ENCODE measurements at places on chromosomes 4 and X.

DNA sequence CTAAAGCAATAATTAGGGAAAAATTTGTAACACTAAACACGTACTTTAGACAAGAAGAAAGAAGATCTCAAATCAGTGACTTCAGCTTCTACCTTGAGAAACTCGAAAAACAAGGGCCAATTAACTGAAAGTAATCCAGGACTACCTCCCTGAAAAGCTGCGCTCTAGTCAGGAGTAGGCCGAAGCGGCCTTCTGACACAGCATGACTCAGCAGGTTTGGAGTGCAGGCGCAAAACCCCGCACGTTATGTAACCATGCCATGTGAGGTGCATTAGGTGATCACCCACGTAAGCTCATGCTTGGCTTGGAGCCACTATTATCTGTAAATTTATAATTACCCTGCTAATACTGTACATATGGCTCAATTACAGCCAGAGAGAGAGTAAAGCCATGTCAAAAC, 52.8 kb upstream of the CCDC149 start:
- DNase-seq: peak; percentile 5

DNA sequence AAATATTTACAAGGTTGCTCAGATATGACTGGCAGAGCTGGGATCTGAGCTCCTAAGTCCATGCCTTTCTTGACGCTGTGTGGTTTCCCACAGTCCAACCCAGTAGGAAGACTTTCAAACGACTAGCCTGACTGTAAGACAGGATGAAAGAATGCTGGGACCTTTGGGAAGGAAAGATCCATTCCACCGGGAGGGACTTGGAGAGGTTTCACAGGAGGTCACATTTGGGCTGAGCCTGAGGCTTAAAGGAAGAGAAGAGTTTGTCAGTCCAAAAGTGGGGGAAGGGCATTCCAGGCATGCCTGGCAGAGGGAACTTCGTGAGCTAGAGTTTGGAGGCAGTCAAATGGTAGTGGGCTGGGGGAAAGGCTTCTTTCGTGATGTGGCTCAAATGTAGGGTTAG, 1.5 kb downstream of the STARD8 start:
- DNase-seq: peak; percentile 50

DNA sequence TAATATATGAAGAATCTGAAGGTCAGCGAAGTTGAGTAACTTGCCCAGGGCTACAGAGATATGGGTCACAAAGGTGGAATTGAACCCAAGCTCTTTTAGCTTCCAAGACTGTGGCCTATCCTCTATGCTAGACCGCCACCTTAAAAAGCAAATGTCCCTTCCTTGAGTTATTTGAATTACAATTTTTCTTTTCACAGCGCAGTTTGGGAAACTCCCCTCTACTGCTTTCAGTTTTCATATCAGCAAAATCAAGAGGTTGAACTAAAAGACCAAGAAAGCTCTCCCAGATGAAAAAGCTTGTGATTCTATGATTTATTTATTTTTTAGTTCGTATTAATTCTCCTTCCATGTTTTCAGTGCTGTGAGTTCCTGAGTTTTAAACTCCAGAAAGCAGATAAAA, 174.5 kb upstream of the C1QTNF7 start:
- no peak for DNase-seq

DNA sequence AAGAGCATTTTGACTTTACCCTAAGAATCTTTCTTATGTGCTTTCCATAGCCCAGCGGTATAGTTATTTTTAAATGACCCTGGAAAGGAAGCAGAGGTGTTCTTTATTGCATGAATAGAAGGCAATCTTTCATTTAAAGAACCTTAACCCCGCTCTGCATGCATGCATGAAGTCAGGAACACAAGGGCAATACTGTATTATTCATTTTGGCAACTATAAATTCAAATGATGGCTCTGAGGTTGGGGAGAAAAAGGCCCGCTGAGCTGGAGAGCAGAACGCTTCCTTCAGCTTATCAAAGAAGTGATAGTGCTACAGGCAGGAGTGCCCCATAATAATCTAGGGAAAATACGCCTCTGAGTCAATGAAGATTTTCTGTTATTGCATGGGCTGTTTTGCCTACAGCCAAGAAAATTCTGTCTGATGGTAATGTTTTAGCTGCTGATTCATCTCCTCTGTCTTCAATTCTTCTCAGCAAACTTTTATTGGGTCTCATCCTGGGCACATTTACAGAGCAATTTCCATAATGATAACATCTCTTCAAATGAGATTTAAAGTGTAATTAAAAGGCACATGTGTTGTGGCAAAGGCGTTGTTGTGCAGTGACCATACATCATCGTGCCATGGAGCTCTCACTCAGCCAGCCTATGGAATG, 452.2 kb upstream of the FTHL17 start:
- DNase-seq: no peak

GRCh38 chr4:132299841-132300240, 849.3 kb upstream of the PCDH10 start:
- DNase-seq: no peak

GRCh38 chr4:167642250-167642649, 408.0 kb upstream of the SPOCK3 start:
- no peak for DNase-seq

DNA sequence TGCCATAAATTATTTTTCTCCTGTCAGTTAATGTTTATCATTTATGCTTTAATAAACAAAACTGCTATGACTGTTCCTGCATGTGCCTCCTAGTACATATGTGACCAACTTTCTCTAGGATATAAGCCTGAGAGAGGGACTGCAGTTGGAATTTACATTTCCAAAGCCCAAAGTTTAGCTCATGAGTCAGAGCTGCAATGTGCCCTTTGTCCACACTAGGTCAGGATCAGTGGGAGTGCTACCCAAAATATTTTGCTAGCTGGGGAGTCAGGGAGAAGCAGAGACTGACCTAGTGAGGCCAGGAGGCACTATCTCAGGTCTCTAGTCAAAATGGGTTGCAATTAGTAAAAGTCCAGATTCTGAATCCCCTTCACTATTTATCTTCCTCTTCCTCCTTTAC, 92.7 kb downstream of the AR start:
- no peak for DNase-seq

DNA sequence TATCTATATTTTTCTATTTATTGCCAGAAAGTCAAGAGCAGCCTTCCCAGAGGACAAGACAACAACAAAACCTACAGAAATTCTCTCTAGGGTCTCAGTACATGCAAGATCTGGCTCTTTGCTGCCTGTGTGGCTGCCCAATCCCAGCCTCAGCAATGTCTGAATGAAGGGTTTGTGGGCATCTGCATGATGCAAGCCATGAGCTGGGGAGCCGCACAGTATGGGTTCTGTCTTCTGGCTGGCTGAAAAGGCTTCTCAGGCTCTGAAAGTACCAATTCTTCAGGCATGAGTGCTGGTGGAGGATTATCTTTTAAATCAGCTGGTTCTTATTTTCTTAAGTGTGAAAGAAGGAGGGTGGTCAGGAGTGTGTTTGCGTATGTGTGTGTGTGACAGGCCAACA, 104.6 kb downstream of the PDGFRA start:
- no peak for DNase-seq

GRCh38 chr4:185344743-185345538, 50.8 kb downstream of the LRP2BP start:
- DNase-seq: no peak

GRCh38 chrX:109847257-109848187, 114.5 kb upstream of the ACSL4 start:
- peak; percentile 95 for DNase-seq

DNA sequence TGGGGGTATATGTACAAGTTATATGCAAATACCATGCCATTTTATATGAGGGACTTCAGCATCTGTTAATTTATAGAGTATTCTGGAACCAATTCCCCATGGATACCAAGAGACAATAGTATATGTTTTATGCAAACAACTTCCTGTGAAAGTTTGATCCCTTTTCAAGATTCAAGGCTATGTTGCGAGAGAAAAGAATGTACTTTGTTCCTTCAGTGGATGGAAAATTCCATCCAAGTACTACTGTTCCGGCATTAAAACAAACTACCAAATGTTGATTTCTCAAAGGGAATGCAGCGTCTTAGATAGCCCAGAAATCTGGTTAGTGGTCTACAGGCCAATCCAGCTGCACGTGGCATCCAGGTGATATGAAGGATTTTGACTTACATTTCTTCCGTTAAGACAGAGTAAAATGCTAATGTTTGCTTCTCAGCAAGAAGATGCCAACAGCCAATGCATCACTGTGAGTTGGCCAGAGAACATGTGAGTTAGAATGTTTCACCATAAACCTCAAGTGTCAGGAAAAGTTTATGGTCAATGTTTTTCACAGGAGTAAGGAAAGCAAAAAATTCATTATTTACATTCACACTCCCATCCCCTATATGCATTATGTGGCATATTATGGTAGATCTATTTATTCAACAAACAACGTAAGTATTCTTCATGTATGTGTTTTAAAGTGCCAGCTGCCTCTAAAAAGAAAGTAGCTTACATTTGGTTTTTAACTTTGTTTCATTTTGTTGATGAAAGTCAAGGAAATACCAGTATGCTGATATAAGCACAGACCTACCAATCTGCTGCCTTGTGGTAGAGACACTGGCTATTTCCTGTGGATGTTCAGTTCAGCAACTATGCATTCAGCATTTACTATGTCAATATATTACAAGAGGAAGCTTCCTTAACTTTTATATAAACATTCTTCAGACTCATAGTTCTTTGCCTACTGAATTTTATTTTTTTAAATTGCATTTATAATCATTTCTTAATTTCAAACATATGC, 44.4 kb downstream of the METTL14 start:
- DNase-seq: peak; percentile 79

GRCh38 chr4:27057662-27058061, 197.0 kb downstream of the STIM2 start:
- no peak for DNase-seq

GRCh38 chr4:121736735-121737351, 28.1 kb downstream of the SMIM43 start:
- peak; percentile 70 for DNase-seq

DNA sequence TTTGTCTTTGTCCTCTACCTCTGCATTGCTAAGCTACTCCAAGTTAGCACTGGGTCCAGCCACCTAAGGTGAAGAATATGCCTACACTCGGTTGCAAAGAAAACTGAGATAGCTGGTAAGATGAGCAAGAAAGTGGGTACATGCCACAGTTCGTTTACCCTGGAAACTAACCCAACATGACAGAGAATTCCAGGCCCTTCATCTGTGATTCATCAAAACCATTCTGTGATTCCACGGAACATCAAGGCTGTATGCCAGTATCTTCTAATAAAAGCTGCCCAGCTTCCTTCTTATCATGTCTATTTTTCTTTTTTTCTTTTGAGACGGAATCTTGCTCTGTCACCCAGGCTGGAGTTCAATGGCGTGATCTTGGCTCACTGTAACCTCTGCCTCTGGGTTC, 58.7 kb upstream of the SPANXC start:
- DNase-seq: no peak

GRCh38 chrX:11434607-11435006, 141.4 kb downstream of the AMELX start:
- no peak for DNase-seq

DNA sequence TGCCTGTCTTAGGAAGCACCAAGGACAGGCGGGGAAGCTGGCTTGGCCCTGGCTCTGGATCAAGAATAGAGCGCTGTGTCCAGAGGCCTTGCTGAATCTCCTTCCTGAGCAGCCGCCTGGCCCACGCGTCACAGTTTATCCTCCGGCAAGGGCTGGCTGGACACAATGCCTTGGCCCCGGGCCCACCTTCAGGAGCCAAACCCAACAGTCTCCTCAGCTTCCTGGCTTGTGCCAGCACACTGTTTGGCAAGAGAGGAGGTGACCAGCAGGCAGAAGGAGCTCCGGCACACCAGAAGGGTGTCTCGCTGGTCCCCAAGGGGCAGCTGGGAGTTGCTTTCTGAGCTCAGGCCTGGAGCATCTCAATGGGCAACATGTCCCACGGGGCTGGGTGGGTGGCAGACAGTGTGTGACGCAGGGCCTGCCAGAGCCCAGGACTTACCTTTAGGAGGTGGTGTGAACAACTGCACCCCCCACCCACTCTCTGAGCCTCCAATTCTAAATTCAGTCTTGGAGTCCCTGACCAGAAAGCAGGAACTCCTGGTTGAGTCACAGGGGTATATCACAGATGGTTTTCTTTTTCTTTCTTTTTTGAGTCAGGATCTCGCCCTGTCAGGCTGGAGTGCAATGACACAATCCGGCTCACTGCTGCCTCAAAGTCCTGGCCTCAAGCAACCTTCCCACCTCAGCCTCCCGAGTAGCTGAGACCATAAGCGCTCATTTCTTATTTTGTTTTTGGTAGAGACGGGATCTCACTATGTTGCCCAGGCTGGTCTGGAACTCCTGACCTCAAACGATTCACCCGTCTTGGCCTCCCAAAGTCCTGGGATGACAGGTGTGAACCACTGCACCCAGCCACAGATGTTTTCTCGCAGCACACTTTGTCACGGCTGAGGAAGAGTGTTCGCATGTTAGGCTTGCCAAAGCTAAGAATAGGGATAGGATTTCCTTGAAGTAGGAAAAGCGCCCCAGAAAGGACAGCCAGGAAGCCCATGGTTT, 361.2 kb downstream of the BCOR start:
- peak; percentile 59 for DNase-seq

- peak; percentile 70 for DNase-seq
Observed at GRCh38 chrX:130173190-130173895, 1.6 kb downstream of the RAB33A start.

DNA sequence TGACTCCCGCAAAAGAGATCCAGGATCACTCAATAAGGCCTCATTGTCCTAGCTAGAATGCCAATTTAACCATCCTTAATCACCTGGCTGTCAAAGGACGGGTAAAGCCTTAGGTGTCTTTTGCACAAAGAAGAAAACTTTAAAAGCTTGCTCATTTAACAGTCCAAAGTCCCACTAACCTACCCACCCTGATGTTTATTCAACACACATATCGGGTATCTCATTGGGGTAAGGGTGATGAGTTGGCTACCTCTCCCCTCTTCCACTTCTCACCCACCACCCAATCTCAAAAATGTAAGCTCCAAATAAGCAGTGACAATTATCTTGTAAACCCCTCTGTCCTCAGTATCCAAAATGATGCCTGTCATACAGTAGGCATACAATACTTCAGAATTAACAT, 988 bp upstream of the SRD5A3 start:
- DNase-seq: no peak

- no peak for DNase-seq
Observed at GRCh38 chr4:87166296-87166854, 54.0 kb downstream of the KLHL8 start.

DNA sequence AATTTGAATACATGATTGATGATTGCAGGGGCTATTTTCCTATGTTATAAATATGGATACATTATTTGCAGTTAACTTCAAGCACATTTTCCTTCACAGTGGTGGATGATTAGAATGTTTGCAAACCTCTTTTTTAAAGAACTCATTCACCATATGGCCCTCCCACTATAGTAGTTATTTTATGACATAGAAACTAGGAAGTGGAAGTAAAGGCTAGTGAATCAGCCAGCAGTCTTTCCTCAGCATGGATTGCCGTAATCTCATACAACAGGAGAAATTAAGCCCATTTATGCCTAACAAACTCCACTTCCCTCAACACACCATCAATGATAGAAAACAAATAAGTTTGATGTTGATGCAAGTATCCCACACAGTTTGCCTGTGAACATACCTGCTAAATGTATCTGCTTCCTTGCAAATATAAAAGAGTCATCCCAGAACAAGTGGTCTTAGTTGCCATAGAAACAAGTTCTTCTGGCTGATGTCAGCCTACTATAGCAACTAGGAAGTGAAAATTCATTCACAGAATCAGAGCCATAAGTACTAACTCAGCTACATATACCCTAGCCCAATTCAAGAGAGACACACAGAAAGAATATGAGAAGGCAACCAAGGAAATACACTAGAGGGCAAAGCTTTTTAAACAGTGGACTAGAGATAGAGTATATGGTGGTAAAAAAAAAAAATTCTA, 100.9 kb upstream of the RADX start:
- no peak for DNase-seq
